ENCODE measurements at places on chromosomes 7 and 10.

DNA sequence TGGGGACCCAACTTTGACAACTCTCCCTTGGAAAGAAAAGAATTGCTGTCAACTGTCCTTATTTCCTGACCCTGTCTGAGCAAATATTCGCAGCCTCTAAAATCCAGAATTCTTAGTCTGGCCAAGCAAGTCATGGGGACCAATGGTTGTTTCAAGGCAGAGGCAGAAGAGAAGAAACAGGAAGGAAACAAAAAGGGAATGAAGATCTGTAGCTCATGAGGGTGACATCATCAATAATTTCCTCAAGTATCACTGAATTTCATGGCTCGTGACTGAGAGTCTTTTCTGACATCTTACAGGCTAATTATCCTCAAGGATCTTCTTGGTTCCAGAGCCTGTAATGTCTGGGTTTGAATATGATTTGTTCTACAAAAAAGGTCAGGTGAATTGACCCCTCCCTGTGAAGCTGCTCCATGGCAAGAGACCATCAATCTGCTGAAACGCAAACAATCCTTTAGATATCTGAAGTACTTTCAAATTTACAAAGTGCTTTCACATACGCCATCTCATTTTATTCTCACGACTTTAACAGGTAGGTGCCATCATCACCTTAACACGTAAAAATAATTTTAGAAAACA, 5.8 kb downstream of the CDK6 start:
- no peak for DNase-seq

GRCh38 chr10:132628966-132629900, 91.6 kb downstream of the INPP5A start:
- DNase-seq = no peak

DNA sequence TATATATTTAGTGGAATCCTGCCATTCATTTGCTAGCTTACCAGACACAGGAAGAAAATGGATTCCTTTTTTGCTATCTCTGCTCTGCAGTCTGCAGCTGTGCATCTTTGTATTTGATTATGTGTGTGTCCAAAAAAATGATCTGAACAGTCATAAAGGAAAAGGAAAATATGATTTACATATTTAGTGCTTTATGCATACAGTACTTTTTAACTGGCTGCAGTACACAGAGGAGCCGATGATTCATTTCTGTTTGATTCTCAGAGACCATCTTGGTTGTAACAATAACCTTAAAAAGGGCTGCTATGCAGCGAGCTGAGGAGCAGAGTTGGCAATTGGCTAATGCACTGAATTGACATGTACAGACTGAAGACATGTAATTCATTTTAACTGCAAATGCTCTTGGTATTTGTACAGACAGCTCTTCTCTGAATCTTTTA, 151.3 kb upstream of the FZD1 start:
- no peak for DNase-seq

DNA sequence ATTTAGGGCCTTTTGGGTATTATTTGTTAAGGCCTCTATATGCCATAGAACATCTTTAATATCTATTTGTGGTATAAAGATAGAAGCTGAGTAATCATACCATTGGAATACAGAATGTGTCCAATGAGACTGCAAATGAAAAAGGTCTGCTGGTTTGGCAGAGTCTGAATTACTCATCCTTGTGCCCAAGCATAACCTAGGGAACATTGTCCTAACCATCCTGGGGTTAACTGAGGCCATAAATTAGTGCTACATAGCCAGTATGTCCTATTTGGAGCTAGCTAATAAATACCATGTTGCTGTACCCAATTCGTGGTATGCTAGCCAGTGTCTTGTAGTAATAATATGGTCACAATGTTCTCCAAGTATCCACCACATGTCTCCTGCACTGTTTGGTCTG, 117.1 kb downstream of the ANKRD26 start:
- DNase-seq = no peak

DNA sequence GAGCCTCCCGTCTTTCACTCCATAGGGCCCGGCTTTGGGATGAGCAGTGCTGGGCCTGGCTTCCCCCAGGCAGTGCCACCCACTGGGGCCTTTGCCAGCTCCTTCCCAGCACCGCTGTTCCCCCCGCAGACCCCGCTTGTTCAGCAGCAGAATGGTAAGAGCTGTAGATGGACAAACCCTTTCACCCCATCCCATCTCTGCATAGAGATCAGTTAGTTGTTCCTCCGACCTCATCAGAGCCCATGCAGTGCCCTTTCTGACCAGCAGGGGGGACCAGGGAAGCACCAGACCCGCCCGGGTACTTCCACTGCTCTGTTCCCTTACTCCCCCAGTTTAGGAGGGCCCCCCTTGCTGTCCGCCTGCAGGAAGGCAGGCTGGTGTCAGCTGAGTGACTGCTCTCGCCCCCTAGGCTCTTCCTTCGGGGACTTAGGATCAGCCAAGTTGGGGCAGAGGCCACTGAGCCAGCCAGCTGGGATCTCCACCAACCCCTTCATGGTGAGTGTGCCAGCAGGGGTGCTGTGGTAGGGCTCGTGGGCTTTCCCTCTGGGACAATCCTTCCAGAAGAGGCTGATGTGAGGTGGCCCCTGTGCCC, 9.8 kb downstream of the SAP25 start:
- DNase-seq = peak; percentile 4
